ENCODE measurements at places on chromosomes 1 and 21.

DNA sequence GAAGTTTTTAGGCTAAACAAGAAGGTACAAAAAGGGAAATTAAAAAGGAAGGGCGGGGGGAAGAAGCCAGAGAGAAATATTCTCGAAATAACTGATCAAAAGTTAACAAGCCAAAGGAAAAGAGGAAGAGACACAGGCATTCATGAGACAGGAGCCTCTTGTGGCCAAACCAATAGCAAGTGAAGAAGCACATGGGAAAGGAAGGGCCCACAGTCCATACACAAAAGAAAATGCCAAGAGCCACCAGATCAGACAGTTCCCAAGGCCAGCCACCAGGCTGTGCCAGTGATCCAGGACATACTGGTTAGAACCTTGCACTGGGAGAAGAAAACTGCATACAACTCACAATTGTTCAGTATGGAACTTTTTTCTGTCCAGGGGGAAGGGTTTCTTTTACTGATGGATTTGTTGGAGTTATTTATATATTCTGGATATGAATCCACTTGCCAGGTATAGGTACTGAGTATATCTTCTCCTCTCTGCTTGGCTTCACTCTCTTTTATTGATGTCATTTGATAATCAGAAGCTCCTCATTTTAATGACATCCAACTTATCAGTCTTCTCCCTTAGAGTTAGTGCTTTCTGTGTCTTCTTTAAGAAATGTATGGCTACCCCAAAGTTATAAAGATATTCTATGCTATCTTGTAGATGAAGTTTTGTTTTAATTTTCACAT, 76.8 kb downstream of the CD46 start:
- DNase-seq = no peak

DNA sequence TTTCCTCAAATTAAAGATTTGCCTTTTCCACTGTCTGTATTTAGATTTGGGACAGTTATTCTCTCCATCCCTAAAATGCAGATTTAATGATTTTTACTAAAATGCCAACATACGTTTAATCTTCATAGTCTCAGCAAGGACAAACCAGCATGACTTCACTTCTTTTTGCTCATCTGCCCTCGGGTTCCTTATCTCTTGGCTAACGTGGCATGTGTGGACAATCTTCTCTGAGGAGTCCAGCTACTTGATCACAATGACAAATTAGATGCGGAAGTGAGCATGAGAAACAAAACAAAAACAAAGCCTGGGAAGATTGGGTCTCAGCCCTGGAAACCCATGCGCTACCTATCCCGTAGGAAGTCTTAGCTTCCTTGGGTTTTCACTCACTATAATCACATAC, 1.0 kb downstream of the MRAP start:
- DNase-seq = no peak

- DNase-seq = no peak
Observed at GRCh38 chr1:54806931-54807611, 5.9 kb upstream of the TTC22 start.

DNA sequence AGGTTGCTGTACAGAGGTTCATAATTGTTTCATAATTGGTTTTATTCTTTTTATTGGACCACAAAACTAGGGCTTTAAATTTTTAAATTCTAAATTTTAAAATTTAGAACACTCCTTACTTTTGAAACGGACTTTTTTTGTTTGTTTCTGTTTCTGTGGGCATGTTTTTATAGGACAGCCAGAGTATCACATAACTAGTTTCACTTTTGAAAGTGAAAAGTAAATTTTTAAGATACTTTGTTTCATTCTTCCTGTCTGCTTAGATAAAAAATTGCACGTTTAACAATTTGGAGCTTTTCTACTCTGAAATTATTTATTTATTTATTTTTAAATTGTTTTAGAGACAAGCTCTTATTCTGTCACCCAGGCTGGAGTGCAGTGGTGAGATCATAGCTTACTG, 29.7 kb downstream of the MDM4 start:
- no peak for DNase-seq

- no peak for DNase-seq
Observed at GRCh38 chr1:22530715-22531114, 32.6 kb upstream of the EPHA8 start.

DNA sequence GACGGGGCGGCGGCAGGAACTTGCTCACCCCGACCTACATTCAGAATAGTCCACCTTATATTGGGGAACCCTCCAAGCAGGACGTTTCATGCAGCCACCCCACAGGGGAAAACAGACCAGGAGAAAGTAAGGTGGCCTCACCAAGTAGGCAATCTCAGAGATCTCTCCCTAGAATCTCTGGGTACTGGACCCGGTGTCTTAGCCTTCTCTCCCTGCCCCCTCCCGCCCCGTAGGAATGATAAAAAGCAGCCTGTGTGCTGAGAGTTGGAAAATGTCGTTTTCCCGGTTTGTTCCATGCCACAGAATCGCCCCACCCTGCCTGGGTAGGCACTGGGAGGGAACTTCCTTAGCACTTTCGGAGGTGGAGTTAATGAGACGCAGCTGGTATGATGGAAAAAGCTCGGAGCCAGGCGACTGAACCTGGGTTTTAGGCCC, 789 bp upstream of the PTPN14 start:
- DNase-seq = no peak

GRCh38 chr1:60906526-60906925, 175.8 kb upstream of the NFIA start:
- no peak for DNase-seq

DNA sequence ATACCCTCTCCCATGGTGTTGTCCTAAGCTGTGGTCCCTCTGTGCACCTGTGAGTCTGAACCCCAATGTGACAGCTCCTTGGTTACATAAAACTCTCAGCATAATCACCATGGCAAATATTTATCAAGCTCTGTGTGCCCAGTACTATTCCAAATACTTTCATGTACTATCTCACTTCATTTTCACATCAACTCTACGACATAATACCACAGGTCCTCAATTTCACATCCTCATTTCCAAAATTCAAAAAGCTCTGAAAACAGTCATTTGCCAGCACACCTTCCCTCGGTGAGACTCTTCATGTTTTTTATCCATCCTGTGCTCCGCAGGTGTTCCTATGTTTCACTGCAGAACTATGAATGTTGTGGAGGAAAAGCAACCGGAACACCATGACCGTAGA, 12.4 kb upstream of the CREG1 start:
- DNase-seq = no peak

All from activated naive CD4-positive, alpha-beta T cell (primary cell).